ENCODE measurements at places on chromosomes 13 and 19. TPM values are rescaled to one million over a fixed set of nuclear protein-coding genes. Genes with fewer than 3 reads are reported as not detected.

DNA sequence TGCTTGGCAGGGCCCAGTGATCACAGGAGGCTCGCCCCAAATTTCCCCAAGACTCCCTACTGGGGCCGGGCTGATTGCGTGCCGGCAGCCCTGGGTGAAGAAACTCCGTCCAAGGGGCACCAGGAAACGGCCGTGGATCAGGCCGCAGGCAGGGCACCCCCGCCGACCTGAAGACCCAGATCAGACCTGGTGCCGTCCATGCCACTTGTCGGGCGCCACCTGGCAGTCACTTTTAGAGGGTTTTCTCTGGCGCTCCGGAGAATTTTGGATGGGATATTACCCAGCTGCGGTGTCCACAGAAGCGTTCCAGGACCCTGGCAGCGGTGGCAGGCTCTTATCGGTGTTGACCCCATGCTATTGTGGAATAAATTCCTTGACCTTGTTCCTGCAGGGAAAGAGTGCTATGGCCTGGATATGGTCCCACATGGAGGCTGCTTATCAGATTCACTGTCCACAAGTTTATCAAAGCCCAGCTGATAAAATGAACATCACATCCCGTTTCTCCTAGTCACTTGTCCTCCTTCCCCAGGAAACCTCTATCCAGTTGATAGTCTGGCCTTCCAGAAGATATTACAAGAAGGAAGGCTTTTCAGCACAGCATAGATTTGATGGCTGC lies 38.2 kb downstream of the IGFL2 start:
- H3K36me3 ChIP-seq: no peaks in the 10 kb centered on the region
- H3K27me3 ChIP-seq: peaks cover 46% of the 10 kb centered on the region
- peaks cover 6% of the 10 kb centered on the region for H3K4me1 ChIP-seq
- H3K4me3 ChIP-seq: no peak overlapping the region
- no peak overlapping the region for H3K27ac ChIP-seq
- DNase-seq: no peak

GRCh38 chr13:40016953-40017660 lies 361.6 kb downstream of the COG6 start:
- peaks cover 1% of the 10 kb centered on the region for H3K4me1 ChIP-seq
- no peaks in the 10 kb centered on the region for H3K27me3 ChIP-seq
- no peaks in the 10 kb centered on the region for H3K36me3 ChIP-seq

The ESD gene
- total RNA-seq: 99.9 TPM

The CELF5 gene
- 0.61 TPM for total RNA-seq

The THSD1 gene
- total RNA-seq: 0.16 TPM

All from activated CD8-positive, alpha-beta T cell treated with anti-CD3 and anti-CD28 coated beads, Interleukin-2, amount 10 ng/mL, durations not matched to agents 7 days and 5 days (primary cell).